ENCODE measurements at places on chromosomes 16 and 17.

DNA sequence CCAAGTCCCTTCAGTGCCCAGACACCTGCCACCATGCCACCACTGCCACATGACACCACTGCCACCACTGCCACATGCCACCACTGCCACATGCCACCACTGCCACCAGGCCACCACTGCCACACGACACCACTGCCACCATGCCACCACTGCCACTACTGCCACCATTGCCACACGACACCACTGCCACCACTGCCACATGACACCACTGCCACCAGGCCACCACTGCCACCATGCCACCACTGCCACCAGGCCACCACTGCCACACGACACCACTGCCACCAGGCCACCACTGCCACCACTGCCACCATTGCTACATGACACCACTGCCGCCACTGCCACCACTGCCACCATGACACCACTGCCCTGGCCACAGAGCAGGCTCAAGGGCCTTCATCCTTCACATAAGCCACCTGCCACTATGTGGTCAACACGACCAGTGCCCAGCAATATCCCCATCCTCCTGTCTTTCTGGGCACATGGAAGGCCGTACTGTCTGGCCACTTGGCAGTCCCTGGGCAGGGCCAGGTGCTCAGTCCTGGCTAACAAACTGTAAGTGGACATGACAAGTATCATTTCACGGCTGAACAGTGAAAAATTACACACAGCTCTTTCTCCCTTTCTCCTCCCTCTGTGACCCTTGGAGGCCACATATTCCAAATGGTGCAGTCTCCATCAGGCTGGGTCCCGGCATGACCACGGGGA, 33.1 kb downstream of the ABR start:
- no peak for DNase-seq

- no peak for DNase-seq
These were observed 41.5 kb upstream of the GNG13 start for GRCh38 chr16:842061-842476.

DNA sequence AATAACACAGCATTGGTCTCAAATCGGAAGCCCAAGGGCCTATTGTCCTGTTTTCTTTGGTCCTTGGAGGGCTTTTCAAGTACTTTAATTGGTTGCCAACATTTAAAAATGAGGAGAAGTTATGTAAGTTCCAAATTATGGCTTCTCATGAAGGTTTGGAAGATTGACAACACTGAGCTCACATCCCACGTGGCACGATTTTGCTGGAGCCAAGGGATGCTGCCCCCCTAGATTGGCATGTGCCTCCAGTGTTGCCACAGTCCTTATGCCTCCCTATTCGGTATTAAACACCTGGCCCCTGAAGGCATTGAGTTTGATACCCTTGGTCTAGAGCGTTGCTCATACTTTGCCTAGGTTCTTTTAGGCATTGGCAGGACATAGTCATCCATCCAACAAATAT, 108.0 kb downstream of the ZNF18 start:
- DNase-seq = no peak

DNA sequence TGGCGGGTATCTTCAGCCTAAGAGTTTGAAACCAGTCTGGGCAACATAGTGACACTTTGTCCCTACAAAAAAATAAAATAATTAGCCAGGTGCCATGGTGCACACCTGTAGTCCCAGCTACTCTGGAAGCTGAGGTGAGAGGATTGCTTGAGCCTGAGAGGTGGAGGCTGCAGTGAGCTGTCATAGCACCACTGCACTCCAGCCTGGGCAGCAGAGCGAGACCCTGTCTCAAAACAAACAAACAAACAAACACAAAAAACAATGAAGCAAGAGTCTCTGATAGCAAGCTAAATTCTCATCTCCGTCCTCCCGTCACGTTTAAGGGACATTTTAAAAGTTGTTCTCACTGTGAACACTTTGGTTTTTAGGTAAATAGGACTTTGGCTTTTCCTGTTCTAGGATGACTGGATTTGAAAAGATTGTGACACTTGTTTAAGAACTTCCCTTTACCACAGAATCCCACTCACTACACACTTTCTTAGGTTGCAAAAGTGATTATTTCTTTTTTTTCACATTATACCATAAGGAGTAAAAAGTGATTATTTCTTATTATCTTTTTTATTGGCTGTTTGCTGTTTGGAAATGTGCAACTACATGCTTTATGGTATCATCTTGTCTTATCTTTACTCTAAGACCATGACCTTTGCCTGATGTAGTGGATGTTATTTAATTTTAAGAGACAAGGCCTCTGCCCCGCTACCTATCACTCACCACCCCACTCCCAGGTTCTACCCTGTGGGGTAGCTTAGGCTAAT, 4.4 kb upstream of the ERN1 start:
- no peak for DNase-seq

- no peak for DNase-seq
These were observed 20.8 kb downstream of the CIBAR2 start for GRCh38 chr16:85091522-85091910.

DNA sequence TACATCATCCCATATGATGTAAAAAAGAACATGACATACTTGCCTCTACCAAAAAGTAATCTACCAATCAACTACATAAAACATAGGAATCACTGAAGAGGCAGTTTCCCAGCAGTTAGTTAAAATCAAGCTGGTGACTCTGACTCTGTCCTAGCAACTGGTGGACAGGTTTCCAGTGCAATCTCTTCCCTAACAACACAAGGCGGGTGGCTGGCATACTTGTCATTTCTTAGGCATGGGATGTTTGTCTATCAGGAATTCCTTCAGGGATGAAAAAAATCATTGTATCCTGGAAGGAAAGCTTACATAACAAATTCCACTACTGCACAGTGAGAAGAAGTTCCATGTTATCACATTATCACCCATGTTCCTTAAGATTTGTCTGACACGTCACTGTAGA, 50.9 kb downstream of the HELZ start:
- DNase-seq = no peak

DNA sequence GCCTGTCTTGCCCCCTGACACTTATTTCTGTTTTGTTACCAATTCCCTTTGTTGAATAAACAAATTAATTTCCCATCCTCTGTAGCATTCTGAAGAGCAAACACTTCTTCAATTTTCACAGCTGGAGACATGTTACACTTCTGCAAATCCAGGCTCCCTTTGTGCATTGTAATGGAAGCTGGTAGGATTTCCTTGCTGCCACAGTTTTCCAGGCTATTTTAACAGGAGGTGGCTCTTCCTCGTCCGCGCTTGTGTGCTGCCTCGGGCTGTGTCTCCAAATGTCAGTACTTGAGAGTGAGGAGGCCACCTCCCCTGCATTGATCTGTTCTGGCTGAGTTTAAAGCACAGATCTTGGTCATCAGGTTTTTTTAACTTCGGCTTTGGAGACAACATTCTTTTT, 40.0 kb downstream of the SOST start:
- DNase-seq = no peak

- no peak for DNase-seq
These were observed 734.2 kb upstream of the KIF2B start for GRCh38 chr17:53088481-53088880.

- DNase-seq = no peak
These were observed 7.7 kb downstream of the MIEF2 start for GRCh38 chr17:18267927-18268711.

DNA sequence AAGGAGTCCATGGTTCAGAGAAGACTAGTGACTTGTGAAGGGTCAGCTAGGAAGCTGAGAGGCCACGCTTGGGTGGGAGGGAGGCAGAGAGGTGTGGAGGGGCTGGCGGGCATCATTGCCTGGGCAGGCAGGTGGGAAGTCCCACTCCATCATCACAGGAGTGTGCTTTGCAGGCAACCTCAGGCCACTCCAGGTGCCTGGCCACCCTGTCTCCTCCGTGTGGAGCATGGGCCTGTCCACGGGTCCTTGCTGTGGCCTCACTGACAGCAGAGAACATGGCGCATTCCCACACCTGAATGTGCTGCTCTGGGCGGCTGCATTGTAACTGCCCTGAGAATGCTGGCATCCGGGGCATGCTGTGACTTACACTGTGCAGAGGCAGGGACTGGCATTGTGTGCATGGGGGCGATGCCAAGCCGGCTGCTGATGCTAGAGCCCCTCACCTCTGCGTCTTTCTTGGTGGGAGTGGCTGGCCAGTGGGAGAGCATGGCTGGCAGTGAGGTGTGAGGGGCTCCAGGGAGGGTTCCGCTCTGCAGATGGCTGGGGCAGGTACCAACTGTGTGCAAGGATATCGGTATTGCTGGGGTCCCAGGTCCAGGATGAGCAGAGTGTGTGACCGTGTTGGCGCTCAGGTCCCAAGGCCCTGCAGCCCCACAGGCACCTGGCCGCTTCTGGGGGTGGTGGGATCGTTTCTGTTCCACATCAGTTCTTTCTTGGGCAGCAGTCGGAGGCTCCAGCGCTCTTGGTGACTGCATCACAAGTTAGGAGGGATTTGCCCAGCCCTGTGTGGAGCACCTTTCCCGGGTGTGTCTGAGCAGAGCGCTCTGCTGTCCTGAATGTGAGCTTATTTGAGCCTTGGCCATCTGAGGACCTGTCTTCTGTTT, 94.8 kb downstream of the NPIPB11 start:
- DNase-seq = no peak

- peak; percentile 29 for DNase-seq
These were observed 47.5 kb downstream of the WNT3 start for GRCh38 chr17:46770818-46771560.

- DNase-seq = no peak
These were observed 8.3 kb upstream of the GEMIN4 start for GRCh38 chr17:760371-760770.

Data from NCI-H1694 treated with DMSO at 0.1 percent for 48 hours (cell line).